ENCODE measurements at places on chromosomes 12 and 14.

GRCh38 chr12:124346425-124347168, 51.7 kb downstream of the RFLNA start:
- DNase-seq: no peak

DNA sequence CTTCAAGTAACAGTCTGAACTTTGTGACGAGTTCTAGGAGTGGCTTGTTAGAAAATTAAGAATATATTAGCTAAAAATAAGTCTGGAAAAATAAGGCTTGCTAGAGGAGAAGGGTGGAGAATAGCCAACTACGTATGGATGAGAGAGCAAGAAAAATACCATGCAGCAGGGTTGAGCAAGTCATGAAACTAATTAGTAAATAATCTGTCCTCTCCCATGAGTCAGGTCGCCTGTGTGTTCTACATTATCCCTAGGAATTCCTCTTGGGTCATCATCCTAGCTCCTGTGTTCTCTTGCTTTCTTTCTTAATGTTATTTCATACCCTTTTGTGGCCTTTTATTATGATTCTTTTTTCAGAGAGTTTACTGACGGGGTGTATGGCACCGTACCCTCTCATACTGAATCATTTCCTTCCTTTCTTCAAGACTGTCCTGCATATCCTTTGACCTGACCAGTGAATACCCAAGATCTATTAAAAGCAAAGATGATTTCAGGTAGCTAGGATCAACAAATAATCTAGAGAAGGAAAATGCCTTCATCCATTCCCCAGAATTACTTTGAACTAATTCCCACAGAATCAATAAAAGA, 177.2 kb upstream of the NPAS3 start:
- DNase-seq: no peak

- DNase-seq: no peak
These were observed 15.5 kb downstream of the CDCA4 start for GRCh38 chr14:105005329-105005928.

DNA sequence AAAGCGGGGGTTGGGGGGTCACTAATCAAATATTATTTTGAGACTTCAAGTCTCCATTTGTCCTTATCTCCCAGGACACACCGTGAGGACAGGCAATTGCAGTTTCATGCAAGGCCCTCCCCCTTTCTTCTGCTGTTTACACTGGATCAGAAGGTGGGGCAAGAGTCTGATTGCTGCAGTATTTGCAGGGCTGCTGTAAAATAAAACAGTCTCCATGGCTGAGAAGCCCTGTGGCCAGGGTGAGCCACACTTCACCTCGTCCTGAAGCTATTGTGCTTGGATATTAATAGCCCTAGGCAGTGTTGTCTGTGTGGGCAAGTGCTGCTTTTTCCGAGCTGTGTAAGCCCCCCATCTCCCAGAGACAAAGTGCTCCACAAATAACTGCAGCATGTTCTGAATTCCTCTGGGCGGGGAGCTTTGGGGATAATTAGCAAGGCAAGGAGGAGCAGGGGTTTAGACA, 187.4 kb upstream of the NTF3 start:
- DNase-seq: no peak
